ENCODE measurements at places on chromosomes 11 and 22.

GRCh38 chr22:40324468-40325305 is 21.6 kb upstream of the ADSL start:
- peak; percentile 28 for DNase-seq

DNA sequence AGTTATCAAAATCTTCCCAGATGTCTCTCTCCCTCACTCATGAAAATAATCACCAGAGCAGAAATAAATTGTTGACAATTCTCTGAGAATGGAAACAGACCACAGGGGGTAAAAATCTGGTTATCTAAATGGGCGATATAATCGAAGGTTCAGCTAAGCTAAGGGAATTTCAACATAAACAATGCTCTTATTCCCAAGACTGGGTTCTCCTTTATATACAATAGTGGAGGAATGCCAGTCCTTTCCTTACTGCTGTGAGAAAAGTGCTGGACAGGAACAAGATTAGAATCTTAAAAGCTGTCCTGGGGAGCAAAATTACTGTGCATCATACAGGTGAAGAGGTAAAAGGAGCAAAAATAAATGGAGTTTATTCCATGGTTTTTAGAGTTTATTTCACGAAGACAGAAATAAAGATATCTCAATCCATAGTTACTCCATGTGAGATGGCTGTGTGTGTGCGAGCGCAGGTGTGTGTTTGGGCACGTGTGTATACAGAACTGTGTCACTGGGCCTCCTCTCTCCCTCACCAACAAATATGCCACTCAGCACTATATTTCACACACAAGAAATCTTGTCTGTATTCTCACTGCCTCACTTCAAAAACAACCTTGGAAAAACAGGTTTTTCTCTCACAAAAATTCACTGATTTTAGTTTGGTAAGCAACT is 385.6 kb downstream of the DCDC1 start:
- no peak for DNase-seq

DNA sequence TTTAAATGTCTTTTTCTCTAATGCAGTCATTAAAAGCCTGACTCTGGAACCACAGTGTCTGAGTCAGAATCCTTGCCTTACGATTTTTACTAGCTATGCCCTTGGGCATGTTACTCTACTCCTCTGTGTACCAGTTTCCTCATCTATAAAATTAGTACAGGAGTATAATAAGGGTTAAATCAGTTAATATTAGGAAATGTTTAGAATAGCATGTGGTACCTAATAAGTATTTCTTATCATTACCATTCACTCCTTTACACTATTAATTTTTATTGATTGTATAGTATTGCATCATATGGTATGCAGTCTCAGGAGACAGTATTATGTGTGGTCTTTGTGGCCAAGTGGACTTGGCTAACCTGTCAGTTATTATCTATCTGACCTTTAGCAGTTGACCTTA is 68.2 kb downstream of the METTL15 start:
- no peak for DNase-seq

DNA sequence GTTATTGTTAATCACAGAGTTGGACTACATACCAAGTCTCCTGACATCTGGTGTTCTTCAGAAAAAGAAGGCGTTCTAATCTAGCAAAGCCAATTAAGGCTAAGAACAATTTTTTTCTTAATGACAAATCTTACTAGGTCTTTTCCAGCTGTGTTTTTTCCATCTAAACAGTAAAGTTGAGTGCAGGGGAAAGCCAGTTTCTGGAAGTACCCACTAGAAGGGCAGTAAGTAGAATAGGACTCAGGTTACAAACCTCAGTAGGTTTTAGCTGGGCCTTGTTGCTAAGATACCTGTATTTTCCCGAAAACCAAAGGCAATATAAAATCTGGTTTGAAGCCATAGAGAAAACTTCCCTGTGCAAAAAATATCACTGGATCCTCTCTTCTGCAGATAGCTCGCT is 351.9 kb downstream of the ETS1 start:
- DNase-seq: no peak

DNA sequence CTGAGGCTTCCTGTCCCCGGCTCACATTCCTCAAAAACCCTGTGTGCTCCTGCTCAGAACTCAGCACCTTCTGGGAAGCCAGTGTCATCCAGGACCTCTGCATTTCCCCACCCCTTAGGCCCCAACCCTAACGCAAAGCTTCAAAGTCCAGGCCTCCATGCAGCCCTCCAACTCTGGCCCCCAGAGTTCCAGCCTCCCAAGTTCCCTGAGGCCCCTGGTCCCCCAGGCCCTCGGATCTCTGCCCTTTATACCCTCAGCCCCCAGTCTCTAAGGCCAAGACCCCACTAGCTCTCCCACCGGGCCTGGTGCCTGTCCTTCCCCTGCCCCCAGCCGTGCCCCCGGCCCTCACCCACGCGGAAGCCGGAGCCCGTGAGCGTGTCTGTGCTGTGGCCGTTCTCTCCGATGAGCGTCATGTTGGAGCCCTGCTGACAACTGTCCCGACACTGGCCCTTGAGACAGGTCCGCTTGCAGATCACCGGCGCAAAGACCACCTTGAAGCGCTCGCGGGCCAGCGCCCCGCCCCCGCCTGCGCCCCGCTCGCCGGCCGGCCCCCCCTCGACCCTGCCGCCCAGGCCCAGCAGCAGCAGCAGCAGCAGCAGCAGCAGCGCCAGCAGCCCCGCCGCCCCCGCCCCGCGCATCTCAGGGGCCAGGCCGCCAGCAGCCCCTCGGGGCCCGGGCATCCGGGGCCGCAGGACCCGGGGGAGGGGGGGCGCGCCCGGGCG is 718 bp downstream of the LTBP3 start:
- DNase-seq: no peak

- DNase-seq: no peak
These were observed 1595.5 kb upstream of the TENM4 start for GRCh38 chr11:81036168-81036870.

DNA sequence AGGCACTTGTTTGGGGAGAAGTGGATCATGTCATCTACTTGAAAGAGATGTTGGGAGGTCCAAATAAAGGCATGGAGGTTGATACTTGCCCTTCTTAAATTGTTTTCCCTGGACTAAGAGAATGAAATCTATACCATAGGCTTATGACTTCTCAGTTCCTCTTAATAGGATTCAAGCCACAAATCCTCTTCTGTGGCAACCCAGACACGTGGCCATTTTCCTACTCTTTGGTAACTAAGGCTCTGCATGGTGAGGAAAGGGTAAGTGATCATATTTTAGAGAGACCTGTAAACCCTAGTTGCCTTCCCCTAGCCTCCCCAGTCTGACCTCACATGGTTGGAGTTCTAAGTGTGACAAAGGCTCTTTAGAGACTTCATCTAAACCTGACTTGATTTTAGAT is 72.9 kb upstream of the CD44 start:
- no peak for DNase-seq

- no peak for DNase-seq
These were observed 10.1 kb downstream of the GTPBP1 start for GRCh38 chr22:38715852-38716251.
